ENCODE measurements at places on chromosomes 6 and 20.

- DNase-seq: no peak
These were observed 28.3 kb upstream of the CSNK2A1 start for GRCh38 chr20:571754-572441.

DNA sequence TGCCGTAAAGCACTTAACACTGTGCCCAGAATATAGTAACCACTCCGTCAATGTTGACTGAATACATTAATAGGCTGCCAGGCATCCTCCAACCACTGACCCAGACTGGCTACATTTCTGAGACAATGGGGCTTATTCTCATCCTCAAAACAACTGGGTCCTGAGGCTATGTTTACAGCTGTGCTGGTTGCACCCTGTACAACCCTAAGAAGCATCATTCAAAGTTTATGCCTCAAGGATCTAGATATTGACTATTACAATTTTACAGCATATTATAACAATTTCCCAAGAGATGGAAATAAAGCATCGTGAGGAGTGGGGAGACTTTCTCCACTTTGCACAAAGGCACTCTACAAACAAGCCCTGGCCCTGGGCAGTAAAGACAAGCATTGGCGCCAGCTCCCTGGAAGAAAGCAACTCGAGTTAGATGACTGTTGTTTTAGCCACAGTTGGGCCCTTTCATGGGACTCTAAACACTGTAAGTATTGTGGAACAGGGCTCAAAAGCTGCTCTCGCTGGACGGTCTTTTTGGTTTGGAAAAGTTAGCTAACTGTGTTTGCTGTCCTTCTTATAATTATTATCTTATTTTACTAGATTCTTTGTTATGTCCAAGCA lies 30.2 kb downstream of the MYLIP start:
- DNase-seq: no peak

DNA sequence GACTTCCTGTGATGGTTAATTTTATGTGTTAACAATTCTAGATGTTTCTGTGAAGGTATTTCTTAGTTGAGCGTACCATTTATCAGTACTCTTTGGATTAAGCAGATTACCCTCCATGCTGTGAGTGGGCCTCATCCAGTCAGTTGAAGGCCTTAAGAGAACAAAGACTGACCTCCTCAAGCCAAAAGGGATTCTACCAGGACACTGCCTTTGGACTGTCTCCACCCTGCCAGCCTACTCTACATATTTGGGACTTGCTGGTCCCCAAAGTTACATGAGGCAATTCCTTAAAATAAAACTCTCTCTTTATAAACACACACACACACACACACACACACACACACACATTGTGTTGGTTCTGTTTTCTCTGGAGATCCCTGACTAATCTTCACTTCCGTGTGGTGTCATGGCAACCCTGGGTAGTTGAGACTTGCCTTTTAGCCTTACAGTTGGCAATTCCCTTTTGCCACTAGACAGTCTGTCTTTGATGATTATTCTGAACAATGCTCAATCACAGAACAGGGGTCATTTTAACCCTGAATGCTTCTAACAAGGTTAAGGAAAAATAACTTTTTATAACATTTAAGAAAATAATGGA lies 32.2 kb downstream of the MRAP2 start:
- DNase-seq: no peak

GRCh38 chr6:167350731-167351655 lies 26.1 kb downstream of the TTLL2 start:
- DNase-seq: peak; percentile 67

DNA sequence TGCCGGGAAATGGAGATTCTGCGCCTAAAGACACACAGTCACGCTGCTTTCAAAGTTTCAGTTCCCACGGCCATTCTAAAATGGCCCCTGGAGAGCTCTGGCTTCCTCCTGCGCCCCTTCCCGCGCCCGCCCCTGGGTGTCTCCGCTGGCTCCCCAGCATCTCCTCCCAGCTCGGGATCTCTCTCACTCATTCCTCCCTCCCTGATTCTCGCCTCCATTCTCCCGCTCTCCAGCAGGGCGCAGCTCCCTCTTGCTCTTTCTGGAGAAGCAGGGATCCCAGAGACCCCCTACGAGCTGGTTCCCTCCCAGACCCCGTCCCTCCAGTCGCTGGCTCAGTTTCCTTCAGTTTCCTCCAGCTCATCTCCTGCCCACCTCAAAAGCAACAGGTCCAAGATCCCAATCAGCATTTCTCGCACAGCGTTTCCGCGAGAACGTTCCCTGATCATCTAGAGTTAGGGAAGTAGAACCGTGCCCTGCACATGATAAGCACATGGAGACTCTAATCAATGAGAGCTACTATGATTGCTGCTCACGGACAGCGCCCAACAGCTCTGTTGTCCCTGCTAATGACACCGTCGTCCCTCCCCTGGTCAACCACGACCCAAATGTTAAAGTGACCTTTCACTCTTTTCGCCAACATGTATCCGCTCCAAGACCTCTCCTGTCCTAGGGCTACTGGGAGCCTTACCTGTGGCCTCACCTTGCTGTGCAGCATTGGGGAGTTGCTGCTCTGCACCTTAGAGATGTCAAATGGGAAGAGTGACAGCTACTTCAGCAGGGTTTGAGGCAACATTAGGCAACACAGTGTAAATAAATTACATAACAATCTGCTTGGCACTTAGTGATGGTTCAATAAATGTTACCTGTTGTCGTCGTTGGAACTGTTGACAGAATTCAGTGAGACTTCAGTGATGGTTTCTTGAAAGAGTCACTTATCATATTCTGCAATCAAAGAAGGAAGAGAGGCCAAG lies 218.5 kb upstream of the QKI start:
- no peak for DNase-seq

DNA sequence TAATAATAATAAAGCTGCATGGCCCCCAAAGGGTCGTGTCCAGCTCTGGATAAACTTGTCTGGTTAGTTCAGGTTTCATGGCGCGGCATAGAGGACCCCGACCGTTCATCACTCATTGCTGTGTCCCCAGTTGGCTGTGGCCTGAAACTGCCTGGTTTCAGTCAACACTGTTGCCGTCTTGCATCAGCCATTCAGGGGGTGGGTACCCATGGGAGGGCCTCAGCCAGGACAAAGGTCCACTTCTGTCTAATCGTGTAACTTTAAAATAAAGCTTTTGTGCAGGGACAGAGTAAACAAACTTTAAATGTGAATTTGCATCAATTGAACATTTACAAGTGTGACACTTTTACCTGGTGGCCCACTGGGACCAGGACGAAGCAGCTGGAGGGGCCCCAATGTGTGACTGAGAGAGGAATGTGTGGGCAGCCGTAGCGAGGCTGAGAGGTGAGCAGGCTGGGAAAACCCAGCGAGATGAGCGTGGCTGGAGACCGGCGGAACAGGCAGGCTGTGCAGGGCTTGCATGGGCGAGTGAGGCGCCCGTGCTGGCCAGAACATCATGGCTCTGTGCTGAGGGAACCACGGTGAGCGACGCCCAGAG lies 22.3 kb upstream of the UNC93A start:
- DNase-seq: no peak

DNA sequence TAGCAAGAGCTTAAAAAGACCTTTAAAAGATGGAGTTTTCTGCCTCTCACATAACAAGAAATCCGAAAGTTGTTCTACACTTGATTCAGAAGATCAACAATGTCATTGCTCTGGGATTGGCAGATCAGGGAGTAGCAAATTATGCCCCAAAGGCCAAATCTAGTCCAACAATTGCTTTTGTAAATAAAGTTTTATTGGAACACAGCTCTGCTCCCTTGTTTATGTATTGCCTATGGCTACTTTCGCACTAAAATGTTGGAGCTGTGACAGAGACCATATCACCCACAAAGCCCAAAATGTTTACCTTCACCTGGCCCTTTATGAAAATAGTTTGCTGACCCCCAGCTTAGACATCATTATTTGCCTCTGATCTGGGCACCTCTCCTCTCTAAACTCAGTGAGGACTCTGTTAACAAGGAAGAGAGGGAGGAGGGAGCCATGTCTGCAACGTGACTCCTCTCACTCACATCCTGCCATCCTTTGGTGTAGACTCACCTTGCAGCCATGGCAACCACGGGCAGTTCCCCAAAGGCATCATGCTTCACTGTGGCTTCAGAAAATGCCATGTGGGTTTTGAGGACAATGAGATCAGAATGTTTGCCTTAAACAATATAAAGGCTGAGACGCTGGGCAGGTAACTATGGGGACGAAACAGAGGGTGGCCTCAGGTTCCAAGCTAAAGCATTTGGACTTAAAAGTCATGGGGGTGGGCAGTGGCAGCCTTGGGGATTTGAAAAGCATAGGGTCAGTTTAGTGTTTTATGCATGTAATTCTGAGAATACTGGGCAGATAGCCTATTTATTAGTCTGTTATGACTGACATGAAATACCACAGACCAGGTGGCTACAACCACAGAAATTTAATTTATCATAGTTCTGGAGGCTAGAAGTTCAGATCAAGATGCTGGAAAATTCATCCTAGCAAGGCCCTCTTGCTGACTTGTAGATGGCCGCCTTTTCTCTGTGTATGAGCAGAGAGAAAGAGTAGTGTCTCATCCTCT lies 149.7 kb upstream of the TNFAIP3 start:
- DNase-seq: no peak

DNA sequence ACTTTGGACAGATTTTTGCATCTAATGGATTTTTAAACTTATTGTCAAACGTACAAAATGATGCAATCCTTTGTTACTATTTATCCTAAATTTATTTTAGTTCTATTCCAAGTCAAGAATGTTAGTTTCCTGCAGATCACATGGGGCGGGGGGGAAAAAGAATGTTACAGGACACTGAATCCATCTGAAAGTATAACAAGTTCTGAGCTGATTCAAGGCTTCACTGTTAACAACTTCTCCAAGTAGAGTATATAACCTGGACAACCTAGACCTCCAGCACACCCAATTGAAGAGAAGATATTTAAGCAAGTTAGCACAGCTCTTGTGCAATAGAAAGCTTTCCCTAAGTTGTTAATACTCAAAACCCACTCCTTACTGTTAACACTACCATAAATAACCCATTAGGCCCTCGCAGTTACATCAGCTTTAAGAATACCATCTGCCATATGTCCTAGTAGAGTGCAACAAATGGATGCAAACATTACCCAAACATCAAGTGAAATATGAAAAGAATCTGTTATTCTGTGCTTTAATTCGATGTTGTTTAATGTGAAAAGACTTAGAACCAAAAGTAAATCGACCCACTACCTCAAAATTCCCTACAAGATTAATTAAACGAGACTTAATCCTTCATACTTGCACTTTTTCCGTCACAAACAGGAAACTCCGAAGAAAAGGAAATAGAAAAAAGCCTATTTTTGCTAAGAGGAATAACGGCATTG lies 1.3 kb downstream of the SEC63 start:
- DNase-seq: no peak

DNA sequence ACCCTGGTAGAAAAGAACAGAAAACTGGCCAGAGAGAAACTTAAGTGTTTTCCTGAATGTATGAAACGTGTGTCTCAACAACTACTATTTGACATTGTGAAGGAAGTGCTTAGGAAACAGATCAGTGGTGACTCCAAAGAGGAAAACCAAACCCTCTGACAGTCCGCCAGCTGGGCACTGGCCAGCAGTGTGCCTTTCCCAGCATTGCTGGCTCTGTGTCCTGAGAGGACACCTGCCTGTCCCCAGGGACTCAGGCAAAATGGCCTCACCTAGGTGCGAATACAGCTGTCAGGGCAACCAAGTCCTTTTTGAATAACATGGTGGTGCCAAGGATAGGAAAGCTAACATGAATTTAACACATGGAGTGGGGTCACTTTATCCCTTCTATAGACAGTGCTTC lies 72.5 kb downstream of the NDUFAF5 start:
- DNase-seq: no peak

DNA sequence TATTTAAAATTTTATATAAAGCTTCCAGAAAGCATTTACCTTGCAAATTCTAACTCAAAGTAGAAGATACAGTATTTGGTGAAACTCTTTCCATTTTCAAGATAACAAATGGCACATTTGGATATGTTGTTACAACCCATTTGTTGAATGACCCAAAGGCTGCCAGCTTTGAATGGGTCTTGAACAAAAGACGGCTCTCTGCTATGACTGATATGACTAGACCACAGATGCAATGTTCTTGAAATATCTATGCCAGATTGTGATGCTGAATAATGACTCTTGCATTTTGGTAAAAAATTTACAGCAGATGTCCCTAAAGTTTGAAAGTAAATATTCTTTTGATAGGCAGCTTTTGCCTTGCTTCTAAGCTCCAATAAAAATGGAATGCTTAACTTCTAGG lies 99.6 kb downstream of the HTR1B start:
- DNase-seq: no peak

GRCh38 chr6:111685058-111685457 lies 79.4 kb upstream of the TRAF3IP2 start:
- DNase-seq: no peak

DNA sequence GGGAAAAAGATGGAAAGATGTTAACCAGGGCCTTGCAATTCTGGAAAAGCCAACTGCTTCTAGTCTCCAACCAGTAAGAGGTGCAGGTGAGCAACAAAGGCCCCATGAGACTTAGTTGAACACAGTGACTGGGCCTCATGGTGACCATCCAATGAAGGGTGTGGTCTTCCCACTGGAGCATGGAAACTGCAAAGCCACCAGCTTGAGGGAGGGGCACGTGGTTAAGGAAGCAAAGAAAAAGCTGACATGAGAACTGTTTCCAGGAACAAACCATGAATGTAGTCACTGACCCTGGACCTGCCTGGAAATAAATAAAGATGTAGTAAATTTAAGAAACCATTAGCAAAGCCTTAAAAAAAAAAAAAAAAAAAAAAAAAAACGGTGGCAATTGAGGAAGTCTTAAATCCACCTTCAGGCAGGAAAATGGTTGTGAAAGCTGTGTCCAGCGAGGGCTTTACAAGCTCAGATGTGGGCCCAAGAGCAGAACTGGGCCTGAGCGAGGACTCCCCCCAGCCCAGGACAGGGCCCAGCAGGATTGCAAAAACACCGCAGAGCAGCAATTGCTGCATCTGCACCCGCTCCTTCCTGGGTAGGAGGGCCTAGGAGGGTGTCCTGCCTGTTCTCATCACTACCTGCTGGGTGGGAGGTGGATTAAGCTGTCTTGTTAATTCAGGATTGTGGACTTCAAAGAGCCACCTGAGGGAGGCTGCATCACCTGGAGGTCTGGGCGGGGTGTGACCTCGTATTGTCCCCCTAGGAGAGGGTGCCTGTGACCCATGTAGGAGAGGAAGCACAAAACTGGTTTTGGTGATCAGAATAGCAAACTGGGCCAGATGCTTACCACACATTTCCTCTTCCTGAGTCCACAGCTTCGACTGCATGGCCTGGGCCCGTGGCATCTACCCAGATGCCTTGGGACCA lies 10.3 kb downstream of the GFRA4 start:
- DNase-seq: no peak

DNA sequence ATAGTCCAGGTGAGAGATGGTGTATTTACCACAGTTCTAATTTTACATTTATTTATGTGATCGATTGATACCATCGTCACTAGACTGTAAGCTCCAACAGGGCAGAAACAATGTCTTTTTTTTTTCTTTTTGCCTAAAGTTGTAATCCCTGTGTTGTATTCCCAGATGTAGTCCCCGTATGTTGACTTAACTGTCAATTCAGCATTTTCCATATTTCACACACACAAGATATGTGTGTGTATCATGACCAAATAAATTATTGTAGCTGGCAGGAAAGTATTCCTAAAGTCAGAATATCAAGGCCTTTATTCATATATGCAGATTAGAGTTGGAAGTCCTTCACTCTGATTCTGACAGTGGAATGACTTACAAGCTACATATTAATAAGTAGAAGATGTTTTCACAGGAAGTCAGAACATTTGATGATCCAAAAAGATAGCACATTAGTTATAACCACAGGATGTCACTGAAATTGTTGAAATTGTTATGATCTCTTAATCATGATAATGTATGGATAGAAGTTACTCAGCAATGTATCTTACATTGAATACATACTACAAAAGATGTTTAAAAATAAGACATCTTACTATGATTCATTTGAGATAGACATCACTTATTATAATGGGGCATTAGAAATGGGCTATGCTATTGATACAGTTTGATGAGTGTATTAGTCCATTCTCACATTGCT lies 10.6 kb downstream of the RNF182 start:
- no peak for DNase-seq

All from activated CD4-positive, CD25-positive, alpha-beta regulatory T cell (primary cell).